ENCODE measurements at places on chromosomes 5 and 9. TPM values are rescaled to one million over a fixed set of nuclear protein-coding genes. Genes with fewer than 3 reads are reported as not detected.

CARD9 gene
- 17.8 TPM for total RNA-seq

RUSC2 gene
- total RNA-seq = 66.6 TPM

AGXT2 gene
- not detected for total RNA-seq

NKD2 gene
- not detected for total RNA-seq

FAM221B gene
- total RNA-seq = not detected

GRCh38 chr9:107176436-107177151 lies 106.5 kb upstream of the RAD23B start:
- no peak for DNase-seq

DNA sequence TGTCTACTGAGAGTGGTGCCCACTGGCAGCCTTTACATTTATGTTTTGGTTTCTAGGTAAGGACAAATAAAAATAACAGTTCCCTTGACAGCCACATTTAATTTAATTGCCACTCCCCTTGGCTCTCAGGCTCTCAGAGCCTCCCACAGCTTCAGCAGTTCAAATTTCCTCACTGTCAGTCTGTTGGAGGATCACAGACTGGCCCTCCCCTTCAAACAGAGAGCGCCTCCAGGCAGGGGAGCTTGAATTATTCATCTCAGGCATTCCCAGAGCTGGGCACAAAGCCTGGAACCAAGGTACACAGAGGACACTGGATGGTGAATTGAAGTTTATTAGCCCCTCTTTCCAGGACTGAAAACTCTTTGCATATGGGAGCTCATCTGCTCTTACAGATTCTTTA lies 407.7 kb downstream of the SPOCK1 start:
- peak; percentile 11 for DNase-seq

GRCh38 chr5:68730220-68730978 lies 363.4 kb upstream of the SLC30A5 start:
- peak; percentile 76 for DNase-seq

DNA sequence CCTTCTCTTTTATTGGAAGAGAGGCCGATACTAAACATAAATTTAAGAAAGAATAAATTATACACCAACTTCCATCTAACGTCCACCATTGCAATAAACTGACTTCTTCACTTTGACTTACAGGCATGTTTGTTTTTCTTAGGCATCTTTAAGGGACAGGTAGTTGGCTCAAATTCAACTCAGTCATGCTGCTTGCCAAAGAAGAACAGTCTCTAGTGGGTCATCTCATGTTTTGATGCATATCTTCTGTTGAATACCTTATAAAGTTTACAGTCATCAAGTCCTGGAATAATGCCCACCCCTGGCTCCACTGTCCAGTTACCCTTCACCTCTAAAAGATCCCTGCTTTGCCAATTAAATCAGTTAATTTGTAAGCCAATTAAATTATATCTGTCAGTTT lies 328.2 kb upstream of the GRAMD2B start:
- DNase-seq = no peak

DNA sequence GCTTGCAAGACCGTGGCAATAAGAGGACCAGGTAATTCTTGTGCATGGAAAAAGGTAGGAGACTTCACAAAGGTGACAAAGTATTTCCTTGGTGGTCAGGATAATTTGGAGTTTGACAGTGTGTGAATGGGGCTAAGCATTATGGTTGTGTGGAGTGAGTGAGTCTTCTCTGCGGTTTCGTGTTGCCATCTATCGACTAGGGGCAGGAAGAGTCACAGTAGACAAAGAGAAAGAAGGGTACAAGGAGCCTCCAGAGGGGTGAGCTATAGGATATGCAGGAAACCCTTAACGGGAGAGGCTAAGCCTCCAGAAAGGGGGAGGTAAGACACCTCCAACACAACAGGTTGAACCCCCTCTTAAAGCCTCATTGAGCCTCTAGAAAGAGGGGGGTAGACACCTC lies 64.0 kb upstream of the RANBP6 start:
- DNase-seq = no peak

DNA sequence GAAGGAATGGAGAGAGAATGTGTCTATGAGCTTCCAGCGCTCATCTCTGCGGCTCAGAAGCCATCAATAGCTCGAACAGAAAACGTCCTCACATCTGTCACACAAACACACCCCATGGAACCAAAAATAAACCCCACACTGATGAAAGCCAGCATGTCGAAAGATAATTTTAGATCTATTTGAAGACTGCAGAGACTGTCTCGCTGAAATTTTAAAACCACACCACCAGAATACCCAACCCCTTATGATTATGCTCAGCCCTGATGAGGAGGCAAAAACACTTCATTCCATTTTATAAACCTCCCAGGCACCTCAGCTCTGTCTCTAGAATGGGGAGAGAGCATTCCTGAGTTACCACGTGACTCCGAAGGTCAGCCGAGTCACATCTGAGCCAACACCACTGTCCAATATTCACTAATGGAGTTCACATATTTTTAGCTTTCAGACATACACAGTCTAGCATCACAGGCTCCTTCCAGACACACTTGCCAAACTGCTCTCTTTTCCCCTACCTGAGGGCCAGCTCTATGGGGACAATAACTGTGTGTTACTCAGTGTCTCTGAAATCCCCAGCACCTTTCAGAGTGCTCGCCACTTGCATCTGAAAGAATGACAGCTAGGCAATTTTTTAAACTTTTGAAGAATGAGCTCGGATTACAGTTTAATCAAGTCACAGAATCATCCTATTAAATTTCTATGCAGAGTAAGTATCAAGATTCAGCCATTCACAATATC lies 63.2 kb downstream of the SERINC5 start:
- DNase-seq = peak; percentile 28

DNA sequence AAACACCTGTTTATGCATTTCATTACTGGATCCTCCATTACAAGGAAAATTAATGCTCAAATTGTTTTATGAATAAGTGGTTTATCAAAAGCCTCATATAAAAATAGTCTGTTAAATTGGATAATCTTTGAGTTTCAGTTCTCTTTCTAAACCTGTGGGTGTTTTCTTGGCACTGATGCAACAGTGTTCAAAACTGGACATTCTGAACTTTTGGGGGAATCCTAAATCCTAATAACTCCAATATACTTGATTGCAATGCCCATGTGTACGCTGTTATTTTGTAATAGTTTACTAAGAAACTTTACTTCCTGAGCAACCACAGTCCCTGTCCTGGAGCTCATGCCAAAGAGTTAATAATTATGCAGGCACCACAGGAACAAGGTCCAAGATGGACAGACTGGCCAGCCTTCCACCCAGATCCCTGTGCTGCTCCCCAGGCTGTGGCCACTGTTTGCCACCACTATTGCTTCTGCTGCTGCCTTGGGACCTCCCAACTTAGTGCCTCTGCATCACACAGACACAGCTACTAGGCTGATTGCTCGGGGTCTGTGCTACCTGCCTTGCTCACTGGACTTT lies 14.0 kb downstream of the IRGM start:
- no peak for DNase-seq

DNA sequence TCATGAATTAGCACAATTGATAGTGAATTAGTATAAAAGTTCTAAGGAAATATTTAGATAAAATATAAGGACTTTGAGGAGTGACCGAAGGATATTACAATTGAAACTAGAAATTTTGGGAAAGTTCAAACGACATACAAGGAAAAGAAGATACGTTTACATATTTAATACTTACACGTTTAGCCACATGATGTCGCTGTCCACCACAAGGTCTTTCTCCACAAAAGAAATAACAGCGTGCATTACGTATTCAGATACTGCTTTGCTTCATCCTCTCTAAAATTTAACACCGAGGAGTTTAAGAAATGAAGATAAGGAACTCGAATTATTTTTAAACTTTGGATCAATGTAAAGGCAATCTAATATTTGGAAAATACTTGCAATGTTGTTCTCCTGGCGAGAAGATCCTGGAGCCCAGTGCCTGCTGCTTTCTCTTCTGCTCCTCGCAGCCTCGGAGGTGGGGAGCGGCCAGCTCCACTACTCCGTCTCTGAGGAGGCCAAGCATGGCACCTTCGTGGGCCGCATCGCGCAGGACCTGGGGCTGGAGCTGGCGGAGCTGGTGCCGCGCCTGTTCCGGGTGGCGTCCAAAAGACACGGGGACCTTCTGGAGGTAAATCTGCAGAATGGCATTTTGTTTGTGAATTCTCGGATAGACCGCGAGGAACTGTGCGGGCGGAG lies at the start of gene PCDHA3:
PCDHA3 (plus strand) TSS at position 242 of the 678 bp plus-strand sequence.
- DNase-seq = no peak

DNA sequence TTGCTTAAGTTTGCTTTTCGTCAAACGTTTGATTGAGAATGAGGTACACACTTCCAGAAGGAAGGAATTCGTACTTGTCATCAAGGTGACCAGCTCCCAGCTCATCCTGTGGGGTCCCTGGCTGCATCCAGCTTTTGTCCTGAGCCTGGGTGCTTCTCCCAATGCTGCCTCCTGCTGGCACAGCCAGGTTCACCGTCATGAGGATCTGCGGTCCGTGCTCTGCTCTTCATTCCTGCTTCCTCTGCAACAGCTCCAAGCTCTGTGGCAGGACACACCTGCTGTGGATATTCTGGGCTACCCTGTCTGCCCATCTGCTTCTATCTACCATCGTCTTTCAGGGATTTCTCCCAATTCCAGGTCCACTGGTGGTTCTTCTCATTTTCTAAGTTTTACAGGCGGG lies 13.3 kb upstream of the UBE2QL1 start:
- no peak for DNase-seq

DNA sequence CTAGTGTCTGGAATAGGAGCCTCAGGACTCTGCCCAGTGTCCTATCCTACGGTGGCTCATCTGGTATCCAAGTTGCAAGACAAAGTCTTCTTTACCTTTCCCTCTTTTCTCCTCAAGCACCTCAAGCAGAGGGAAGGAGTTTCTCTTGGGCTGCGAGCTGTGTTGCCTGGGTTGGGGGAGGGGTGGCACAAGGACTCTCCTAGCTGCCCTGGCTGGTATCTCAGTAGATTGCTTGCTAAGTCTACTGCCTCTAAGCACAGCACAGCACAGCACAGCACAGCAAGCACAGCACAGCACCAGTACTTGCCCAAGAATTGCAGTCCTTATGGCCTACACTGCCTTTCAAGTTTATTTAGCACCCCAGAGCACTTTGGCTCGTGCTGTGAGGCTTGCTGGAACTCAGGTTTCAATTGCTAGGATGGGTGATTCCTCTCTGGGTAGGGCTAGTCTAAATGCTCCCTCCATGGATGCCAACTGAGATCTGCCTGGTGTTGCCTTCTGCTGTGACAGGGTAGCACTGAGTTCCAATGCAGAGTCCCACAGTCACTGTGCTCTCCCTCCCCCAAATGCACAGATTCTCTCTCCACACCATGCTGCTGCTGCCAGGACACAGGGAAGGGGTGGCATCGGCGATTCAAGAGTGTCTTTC lies 213.1 kb upstream of the POU5F2 start:
- no peak for DNase-seq

GRCh38 chr9:26439061-26439624 lies 453.5 kb downstream of the CAAP1 start:
- DNase-seq = no peak

- no peak for DNase-seq
Measured at GRCh38 chr5:73998489-73998888, 372.5 kb downstream of the ARHGEF28 start.

DNA sequence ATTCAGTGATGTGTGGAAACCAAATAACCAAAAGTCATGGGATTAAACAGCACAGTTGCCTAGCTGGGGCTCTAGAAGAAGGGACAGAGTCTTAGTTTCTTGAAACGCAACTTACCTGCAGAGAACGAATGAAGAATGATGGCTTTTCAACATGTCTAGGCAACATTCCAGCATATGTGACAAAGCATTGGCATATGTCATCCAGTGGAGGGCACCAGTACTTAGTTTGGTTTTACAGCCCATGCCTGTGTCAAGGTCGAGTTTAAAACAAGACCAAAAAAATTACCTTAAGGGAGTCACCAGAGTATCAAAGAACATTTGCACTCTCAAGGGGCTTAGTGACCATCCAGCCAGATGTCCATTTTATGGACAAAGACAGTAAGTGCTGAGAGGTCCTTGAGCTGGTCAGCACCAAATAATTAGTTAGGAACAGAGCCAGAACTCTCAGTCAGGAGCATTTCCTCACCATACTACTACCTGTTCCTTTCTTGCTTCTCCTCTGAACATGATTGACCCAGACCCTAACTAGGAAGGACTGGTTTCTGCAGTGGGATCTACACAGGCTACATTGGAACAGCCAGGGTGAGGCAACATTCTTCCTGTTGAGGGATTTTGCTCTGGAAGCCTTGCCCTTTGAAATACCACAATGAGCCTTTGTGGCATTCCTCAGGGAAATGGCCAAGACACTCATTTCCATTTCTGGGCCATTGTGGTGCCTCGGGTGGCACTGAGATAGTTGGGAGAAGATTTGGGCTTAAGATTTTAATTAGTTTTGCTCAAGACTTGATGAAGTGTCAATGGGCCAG lies 75.4 kb upstream of the ANKH start:
- DNase-seq = no peak

DNA sequence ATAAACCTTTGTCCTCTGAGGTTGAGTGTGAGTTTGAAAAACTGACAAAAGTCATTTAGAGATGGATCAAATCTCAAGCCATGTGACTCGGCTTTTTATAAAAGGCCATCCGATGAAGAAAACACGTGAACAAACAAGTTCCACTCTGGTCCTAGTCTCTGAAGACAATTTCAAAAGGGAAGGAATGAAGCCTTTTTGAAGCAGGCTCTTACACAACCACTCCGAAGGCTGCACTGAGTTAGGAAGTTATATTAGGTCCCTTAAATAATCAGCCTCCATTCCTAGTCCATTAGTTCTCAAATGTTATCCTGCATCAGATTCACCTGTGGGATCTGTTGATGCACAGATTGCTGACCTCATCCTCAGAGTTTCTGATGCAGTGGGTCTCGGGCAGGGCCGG lies 166.6 kb upstream of the HMHB1 start:
- DNase-seq = no peak

- no peak for DNase-seq
Measured at GRCh38 chr5:95358848-95359247, 32.3 kb upstream of the FAM81B start.

DNA sequence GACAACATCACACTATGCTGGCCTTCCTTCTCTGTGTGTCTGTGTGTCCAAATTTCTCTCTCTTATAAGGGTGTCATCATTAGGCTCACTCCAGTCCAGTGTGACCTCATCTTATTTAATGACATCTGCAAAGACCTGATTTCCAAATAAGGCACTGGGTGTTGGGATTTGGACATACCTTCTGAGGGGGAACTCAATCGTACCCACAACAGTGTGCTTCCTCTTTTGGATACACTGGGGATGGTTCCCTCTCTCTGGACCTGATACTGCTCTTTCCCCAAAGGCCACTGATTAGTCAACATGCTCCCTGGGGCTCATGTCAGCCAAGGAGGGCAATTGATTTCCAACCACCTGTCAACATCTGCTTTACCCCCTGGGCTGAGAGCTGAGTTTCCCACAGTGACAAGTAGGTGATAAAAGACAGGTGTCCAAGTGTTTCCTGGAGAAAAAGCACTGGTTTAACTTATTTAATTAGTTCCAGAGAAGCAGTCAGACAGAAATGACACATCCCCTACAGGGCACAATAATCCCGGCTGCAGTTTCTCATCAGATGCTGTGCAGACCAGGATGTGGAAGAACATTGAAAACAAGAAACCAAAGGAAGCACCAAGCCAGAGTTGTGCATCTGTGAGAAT lies 17.8 kb upstream of the CEP72 start:
- DNase-seq = no peak

DNA sequence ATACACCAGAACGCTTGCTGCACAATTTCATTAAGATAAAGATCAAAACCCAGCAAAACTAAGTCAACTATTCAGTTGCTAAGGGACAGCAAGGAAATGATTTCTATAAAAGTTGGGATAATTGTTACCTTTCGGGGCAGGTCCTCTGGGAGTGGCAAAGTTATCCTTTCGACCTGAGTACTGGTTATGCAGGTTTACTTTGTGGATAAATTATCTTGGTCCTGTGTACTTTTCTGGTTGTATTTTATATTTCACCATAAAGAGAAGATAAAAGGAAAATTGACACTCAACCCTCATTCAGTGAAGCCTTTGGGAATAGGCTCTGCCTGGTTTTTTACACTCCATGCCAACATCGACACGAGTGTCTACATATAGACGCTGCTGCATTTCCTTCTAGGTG lies 146.5 kb downstream of the SYK start:
- DNase-seq = no peak

Measured in HFFc6 (cell line).